ENCODE measurements at places on chromosomes 4 and X.
A peak's percentile ranks its signal among the peaks of the same experiment; 100 is the strongest.

- DNase-seq = no peak
Observed at GRCh38 chrX:8692871-8693270, 39.1 kb downstream of the ANOS1 start.

GRCh38 chr4:15702941-15703403 lies at the start of gene BST1:
TSS of gene BST1 (plus strand) at chr4:15703065. CDS start at chr4:15703145, 80 bp downstream.
- no peak for DNase-seq

DNA sequence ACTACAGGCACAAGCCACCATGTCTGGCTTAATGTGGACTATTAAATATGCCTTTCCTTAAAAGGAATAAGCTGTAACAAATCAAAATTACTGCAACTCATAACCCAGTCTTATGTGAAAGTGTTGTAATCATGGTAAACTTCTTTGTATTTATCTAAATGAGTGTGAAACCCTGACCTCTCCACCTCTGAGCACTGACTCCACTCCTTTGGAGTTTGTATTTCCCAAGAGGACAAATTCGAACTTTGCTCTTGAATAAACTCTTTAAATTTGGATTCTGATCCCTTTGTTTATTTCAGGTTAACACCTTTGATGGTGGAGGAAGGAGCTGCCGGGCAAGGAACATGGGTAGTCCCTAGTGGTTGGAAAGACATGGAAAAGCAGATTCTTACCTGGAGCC lies 48.3 kb upstream of the FAM9A start:
- no peak for DNase-seq

DNA sequence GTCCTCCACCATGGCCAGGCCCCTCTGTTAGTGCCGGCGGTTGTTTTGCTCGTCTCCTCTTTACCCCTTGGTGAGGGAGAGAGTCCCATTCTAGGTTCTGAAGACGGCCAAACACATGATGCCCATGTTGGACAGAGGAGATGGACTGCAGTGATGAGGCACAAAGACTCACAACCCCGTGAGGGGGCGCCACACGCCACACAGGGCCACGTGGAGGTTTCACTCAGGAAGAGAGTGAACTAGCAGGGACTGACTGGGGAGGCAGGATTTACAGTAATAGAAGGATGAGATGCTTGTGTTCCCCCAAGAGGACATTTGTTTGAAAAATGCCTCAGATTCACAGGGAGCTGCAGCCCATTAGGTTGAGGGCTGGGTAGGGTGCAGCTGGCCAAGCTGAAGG lies 655.3 kb upstream of the FRG1 start:
- no peak for DNase-seq

DNA sequence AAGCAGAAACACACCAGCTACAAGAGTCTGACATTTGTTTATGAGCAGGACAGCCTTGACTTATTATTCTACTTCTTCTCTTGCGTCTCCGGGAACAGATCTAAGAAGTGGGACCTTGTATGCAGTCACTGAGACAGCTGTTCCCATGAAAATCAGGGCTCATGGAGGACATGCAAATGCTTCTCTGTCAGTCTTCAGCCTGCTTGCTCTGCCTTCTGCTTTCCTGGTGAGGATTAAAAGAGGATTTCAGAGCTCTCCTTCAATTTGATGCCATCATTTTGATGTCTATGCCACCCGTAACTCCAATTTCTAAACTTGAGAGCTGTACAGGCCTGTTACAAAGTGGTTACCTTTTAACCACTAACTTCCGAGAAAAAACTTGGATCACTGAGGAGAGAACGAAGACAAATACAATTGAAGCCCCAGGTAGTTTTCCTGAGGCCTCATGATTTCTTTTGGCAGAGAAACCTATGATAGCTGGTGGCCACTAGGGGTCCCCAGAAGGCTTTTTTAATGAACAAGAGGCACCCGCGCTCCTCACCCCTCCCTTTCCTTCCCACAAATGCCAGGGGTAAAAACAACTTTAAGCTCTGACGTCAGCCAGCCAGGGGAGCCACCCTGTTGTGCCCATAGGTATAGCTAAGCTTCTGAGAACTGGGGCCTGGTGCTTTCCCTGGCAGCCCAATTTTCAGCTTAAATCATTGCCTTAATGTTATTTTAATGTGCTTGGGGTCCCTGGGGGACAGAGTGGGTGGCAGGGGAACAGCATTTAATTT lies 97.0 kb downstream of the DDIT4L start:
- peak; percentile 87 for DNase-seq

- DNase-seq = no peak
Observed at GRCh38 chr4:172858731-172859230, 309.8 kb upstream of the GALNT7 start.

DNA sequence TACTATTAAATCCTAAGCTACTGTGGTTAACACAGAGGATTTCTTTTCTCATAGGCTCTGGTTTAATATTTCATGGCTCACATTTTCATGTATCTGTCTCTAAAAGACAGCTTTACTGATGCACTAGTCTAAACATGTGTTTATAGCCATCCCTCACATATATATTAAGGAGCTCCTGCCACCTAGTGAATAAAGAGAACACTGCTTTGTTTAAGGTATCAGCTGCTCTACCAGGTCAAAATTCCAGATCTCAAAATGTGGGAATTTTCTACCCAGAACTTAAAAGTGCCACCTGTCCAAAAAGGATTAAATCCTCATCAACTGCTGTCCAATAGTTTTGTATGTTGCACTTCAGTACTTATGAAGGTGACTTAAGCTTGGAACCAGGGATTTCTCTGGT lies 188.5 kb upstream of the TEX13C start:
- DNase-seq = peak; percentile 3

DNA sequence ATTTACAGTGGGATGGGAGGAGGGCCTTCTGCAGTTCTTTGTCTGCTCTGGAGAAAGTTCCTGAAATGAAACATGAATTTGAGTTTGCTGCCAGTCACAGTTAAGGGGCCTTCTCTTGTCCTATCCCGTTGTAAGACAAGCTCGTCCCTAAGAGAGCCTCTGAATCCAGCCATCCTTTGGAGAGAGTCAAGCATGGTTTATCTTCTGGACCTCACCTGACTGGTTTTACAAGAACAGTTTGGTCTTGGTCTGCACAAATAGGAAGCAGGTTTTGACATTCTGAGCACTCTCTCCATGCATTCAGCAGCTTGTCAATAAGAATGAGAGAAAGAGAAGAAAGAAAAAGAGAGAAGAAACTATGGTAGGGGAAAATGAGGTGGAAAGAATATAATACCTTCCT lies 20.4 kb upstream of the TENM3 start:
- no peak for DNase-seq

GRCh38 chr4:128305942-128306341 lies 18.3 kb upstream of the PGRMC2 start:
- DNase-seq = no peak

DNA sequence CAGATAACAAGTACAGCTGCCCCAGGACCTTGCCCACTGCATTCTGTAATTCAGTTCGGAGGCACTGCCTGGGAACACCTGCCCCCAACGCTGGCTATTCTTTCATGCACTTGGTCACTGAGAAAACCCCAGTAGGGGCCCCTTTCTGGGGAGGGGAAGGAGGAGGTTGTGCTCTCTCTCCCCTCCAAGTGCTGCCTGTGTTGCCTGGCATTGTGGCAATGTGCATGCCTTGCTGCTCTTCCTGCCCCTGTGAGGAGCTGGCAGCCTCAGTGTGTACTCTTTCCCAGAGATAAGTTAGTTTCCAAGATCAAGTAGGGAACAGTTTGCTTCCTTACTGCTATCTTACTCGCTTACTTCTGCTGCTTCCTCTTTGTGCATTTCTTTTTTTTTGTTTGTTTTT lies 90.8 kb downstream of the AASDH start:
- DNase-seq = no peak

- no peak for DNase-seq
Observed at GRCh38 chr4:185249105-185249504, 39.7 kb downstream of the SNX25 start.

DNA sequence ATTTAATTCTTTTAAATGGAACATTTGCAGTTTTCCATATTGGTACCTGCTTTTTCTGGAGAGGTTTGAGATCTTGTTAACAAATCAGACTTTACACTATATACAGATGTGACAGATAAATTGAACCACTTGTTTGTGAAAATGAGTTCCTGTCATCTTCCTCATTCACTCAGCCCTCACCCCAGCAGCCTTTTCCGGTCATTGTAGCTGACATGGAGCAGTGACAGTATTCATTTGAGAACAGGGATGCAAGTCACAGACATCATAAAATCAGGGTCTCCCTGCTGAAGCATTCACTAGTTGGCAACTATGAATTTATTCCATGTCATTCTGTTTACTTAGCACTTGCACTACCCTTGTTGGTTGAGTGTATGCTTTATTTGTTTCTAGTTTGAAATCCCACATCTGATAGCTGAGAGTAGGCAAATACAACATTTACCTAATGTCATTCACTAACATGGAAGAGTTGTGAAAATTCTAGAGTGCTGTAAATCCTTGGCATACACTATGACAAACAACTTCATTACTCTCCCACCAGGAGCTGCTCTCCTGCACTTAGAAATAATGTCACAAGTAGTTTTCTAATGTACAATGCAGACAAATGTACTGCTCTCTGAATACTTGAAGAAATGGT lies 78.9 kb downstream of the UGT8 start:
- no peak for DNase-seq

GRCh38 chr4:183394166-183394951 lies 50.1 kb upstream of the CDKN2AIP start:
- DNase-seq = no peak

GRCh38 chrX:104135677-104136076 lies 21.1 kb downstream of the SLC25A53 start:
- no peak for DNase-seq

DNA sequence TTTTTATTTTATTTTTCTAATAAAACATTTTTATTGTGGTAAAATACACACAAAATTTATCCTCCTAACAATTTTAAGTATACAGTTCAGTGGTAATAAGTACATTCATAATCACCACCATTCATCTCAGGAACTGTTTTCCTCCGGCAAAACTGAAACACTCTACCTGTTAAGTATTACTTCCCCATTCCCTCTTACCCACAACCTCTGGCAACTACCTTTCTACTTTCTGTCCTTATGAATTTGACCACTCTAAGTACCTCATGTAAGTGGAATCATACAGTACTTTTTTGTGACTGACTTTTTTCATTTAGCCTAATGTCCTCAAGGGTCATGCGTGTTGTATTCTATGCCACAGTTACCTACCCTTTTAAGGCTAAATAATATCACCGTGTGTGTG lies 21.1 kb upstream of the HSFX4 start:
- no peak for DNase-seq

GRCh38 chr4:40933272-40934053 lies 183.7 kb downstream of the NSUN7 start:
- DNase-seq = no peak

- no peak for DNase-seq
Observed at GRCh38 chr4:76690011-76690905, 207.7 kb downstream of the SOWAHB start.

DNA sequence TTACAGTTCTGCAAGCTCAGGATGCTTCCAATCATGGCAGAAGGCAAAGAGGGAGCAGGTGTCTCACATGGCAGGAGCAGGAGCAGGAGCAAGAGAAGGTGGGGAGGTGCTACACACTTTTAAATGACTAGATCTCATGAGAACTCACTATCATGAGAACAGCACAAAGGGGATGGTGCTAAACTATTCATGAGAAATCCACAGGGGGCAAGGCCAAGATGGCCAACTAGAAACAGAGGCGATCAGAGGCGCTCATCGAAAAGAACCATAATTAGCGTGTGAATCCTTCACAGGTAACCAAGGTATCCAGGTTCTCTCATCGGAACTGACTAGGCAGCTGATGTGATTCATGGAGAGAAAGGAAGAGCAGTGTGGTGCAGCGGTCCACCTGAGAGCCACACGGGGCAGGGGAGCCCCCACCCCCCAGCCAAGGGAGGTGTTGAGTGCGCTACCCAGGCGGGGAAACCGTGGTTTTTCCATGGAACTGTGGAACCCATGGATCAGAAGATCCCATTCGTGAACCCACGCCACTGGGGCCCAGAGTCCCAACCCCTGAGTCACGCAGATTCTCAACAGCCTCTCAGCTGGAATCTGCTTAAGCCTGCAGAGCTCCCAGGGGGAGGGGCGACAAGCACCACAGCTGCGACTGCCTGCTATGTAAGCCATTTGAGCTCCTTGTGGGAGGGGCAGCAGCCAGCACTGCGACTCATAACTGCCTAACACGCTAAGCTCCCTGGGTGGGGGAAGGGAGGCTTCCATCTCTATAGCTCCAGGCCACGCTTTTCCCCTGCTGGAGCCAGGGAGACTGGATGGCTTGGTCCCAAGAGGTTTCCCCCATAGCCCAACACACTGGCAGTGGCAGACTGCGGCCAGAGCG lies 46.7 kb downstream of the FGF16 start:
- DNase-seq = no peak

Measured in Jurkat, Clone E6-1 (cell line).